ENCODE measurements at places on chromosomes 3 and 15.

DNA sequence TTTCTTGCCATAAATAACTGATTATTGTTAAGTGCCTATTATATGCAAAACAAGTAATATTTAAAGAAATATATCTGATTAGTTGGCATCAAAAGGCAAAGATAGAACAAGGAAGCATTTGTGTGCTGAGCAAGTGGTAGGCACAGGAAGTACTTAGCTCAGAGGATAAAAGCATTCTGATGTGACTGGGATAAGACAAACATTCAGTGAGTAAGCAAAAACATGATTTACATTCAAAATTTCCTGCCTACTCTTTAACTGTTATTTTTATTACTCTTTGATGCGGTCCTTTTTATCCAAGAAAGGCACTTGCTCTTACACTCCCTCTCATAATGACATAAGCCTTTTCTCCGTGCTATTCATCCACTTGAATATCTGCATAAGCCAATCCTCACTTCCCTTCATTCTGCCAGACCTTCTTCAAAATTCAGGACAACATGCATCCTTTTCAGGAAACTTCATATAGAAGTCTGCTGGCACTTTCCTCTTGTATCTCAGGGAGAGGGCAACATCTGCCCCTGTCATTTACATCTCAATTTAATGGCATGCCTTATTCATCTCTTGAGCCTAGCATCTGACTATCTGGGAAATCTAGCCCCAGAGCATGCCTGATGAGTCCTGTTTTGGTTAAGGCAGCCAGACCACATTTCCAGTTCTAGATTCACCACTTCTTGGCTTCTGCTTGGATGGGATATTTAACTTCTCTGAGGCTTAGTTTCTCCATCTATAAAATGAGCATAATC lies 478.2 kb upstream of the ROBO2 start:
- no peak for DNase-seq

DNA sequence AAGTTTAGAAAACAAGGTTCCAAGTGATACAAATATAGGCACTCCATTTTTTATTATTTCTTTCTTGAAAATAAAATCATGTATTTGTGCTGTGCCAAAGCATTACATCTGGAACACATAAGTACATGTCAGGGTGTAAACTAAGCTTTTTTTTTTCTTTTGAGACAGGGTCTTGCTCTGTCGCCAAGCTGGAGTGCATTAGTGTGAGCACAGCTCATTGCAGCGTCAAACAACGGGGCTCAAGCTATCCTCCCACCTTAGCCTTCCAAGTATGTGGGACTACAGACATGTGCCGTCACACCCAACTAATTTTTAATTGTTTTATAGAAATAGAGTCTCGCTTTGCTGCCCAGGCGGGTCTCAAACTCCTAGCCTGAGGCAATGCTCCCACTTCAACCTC lies 9.0 kb downstream of the SPATA12 start:
- no peak for DNase-seq

DNA sequence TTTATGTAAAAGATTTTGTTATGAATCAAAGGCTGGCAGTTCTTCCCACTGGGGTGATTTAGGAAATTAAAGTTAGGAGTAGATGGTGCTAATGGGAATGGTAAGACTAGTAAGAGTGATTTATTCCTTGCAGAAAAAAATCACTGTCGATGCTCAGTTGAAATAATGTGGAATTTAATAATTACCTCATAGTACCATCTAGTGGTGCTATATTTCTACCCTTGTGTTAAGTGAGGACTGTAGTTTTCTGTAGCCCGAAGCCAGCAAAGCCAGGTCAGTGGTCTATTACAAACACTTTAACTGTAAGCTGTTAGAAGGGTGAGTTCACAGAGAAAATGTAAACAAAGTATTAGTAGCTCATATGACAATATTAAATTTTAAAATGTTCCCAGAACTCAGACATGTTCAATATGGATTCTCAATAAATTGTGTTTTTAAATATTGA lies 39.5 kb upstream of the GOLGA8J start:
- no peak for DNase-seq

- DNase-seq = no peak
Measured at GRCh38 chr3:26505399-26505798, 117.2 kb upstream of the LRRC3B start.

DNA sequence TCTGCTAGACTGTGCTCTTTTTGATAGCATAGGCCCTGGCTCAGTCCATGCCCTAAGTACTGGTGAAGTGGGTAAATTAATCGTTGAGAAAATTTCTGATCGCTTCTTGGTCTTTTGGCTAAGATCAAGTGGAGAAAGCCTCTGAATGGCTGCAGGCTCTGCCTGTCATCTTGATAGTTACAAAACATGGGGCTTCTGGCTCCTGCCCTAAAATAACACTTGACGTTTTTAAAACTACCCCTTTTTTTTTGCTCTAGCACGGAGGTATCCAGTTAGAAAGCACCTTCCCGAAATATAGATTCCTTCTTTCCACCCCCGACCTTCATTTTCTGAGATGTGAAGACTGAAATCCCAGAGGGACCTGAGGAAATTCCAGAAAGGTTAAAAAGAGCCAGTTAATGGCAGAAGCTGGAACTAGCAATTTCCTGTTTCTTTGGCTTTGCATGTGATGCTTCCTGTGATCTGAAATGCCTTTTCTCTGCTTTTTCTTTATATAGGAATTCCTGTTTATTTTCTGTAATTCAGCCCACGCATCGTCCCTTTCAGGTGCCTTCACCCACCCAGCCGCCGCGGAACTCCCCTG lies 799 bp upstream of the C2CD4B start:
- DNase-seq = no peak

- no peak for DNase-seq
Measured at GRCh38 chr3:161500068-161500796, 3.6 kb downstream of the OTOL1 start.

- no peak for DNase-seq
Measured at GRCh38 chr3:123320221-123320620, 118.5 kb downstream of the SEC22A start.

DNA sequence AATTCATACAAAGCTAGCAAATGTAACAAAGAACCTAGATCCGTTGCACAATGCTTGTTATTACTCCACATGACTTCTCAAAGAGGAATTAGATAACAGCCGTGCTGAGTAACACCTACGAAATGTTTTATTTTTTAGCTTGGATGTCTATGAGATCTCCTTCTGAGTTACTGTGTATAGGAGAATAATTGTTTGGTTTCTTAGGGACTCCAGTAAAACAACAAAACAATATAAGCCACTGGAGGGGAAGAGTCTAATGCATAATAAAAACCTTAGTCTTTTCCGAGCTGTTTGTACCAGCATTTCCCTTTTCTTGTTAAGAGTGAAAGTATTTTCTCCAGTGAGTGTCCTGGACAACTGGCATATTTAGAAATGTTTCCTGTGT lies 15.6 kb downstream of the SNAP23 start:
- DNase-seq = no peak

DNA sequence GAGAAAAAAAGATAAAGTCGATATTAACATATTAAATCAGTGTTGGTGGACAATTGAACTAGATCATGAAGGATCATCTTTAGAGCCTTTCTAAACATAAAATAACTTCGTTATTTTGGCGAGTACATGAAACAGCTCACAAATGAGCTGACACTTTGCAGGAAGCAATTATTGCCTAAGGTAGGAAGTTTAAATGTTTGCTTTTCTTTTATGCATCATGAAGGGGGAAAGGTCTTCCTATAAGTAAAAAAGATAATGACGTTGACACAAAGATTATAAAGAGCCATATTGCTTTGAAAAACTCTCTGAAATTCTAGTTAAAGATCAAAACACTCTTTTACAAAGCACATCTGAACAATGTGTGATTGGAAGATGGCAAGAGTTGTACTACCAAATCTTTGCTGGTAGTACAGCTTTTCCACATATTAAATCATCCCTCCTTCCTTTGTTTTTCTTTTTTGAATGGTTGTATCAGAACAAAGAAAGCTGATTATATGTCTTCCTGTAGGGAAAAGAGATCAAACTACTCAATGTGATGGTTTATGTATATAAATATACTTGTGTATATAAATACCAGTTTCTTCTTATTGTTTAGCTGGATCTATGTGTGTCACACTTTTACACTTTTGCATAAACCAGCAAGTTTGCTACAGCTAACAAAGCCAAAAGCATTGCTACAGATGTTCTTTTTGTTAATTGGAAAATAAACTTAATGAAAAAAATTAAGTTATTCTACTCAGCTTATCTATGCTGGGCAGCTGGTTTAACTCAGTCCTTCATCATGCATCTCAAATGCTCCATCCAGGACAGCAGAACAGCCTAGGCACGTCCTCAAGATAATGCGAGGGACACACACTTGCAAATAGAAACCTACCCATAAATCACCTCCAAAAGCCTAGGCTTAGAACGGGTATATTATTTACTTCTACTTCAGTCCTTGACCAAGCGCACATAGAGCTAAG lies 850.8 kb upstream of the ROBO1 start:
- no peak for DNase-seq

DNA sequence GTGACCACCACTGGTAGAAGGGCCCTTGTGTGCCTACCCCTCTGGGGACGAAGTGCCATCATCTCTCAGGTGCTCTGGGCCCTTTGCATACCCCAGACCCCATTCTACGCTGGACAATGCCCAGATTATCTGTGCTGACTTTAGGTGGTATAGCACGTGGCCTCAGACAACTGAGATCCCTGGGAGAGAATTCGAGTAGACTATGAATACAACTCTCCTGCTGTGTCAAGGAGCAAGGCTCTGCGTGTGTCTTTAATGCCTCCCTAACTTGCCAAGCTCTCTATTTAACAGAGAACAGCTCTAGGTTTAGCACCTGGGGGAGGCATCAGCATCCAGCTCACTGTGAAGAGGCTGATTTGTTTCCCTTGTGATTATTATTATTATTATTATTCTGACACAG lies 29.1 kb downstream of the FAM3D start:
- DNase-seq = no peak

GRCh38 chr3:197227780-197228574 lies 70.4 kb downstream of the DLG1 start:
- DNase-seq = no peak

GRCh38 chr3:128133273-128133883 lies 9.8 kb upstream of the RUVBL1 start:
- peak; percentile 52 for DNase-seq

DNA sequence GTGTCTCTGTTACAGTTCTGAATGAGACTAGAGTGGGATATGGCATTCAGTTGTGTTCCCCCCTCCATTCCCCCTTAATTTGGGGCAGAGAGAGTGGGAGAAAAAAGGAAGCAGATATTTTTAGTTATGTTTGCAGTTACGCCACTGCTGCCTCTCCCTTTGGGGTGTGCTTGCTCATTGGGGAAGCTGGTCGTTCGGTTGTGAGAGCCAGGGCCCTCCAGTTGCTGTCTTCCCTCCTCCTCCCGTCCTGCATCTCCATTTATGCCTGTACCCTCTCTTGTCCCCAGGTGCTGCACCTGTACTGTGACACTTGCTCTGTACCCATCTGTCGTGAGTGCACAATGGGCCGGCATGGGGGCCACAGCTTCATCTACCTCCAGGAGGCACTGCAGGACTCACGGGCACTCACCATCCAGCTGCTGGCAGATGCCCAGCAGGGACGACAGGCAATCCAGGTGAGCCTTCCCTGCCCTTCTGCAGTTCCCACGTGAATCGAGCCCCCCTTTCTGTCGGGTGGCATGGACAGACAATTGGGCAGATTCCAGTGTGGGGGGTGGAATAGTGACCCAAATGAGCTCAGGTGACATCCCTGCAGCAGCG lies 55.8 kb downstream of the TRIM71 start:
- no peak for DNase-seq

All from activated CD4-positive, alpha-beta T cell treated with anti-CD3 and anti-CD28 coated beads, Interleukin-2, amount 50 U/mL, for 1 hour (primary cell).